ENCODE measurements at places on chromosomes 4 and X.

DNA sequence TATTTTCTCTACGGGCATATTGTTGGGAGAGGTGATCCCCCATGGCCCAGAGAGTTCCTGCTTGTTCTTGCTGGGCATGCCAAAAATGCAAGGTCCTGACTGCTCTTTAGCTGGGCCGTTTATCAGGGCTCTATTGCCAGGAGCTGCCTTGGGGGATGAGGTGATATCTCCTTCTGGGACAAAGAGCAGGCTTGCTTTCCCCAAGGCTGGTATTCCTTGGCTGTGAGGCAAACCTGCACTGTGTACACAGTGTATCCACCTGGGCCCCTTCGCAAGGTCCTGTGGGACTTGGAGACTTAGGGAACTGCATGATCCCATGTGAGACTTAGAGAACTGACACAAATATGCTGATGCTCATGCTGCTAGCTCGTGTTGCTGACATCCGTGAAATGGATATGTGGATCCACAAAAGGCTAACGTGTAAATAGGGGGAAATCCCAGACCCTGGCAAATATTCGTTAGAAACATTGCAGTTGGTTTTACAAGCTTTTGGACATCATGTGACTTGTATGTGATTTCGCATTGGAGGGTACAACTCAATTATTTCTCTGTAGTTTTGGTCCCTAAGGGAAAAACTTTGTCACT, 24.4 kb upstream of the ZFX start:
- DNase-seq = no peak

DNA sequence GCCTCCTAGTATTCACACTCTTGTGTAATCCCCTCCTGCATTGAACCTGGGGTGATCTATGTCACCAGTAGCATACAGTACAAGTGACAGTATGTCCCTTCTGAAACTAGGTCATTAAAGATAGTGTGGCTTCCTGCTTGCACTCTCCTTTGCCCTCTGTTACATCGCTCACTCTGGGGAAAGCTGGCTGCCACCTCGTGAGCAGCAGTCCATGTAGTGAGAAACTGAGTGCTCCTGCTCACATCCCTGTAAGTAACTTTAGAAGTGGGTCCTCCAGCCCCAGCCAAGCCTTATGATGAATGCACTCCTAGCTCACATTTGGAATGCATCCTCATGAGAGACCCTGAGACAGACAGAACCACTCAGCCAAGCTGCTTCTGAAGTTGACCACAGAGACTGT, 89.8 kb upstream of the TNIP3 start:
- no peak for DNase-seq

DNA sequence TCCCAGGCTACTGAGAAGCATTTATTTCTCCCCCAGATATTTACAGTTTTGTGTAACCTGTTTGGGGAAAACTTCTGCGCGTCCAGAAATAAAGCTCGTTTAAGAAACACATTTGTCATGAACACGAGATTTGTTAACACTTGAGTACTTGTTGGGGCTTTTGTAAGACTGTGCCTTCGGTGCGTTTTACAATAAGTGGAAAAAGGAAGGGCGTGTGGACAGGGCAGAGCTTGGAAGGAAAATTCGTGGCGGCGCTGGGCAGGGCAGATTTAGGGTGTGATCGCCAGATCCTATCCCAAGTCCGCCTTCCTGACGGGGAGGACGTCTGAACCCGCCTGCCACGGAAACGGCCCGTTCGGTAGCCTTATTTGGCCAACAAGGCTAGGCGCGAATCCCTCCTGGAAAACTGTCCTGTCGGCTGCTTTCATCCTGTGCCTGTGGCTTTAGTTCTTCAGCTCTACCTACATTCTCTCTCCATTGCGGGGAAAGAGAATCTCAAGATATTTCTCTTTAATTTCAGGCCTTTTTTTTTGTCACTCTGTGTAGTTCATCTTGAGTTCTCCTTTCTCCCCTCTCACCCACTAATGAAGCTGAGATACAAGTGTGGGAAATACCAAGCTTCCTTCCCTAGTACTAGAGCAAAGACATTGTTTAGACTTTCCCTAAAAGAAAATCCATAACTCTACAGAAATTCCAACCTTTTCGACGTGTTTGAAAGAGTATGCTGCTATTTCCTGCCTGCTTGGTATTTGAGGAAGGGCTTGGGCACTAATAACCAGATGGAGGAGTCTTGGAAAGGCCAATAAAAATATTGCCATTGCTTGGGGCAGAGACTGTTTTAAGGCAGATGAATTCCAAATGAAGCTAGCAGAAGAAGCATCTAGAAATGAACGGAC, 982 bp downstream of the PDLIM5 start:
- DNase-seq = peak; percentile 88

GRCh38 chrX:10045327-10046000, 78.3 kb downstream of the CLDN34 start:
- peak; percentile 60 for DNase-seq

DNA sequence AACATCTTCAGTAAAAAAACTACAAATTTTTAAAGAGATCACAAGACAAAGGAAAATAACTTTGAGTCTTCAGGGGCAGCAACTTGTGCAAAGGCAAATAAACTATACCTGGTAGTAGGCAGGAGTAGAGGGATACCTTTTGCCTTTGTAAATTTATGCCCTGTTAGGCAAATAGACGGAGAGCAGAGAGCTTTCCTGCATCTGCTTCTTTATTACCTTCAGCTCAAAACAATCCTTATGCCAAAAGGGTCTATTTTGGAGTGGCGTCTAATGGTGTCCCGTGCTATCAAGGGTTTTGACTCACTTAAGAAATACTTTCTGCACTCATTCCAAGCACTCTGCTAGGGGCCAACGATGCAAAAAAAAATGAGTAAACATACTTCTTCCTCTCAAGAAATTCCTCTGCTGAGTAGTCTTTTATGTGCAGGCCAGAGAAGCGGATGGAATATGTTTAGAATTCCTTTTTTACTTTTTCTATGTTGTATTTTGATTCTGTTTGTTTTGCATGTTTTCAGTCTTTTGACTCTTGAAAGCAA, 131.9 kb downstream of the ANXA5 start:
- DNase-seq = no peak

- DNase-seq = no peak
These were observed 17.6 kb downstream of the BLOC1S4 start for GRCh38 chr4:6733358-6734164.

- no peak for DNase-seq
These were observed 76.2 kb downstream of the STARD8 start for GRCh38 chrX:68723491-68724155.

GRCh38 chr4:58477950-58478349, 1367.8 kb upstream of the IGFBP7 start:
- no peak for DNase-seq

DNA sequence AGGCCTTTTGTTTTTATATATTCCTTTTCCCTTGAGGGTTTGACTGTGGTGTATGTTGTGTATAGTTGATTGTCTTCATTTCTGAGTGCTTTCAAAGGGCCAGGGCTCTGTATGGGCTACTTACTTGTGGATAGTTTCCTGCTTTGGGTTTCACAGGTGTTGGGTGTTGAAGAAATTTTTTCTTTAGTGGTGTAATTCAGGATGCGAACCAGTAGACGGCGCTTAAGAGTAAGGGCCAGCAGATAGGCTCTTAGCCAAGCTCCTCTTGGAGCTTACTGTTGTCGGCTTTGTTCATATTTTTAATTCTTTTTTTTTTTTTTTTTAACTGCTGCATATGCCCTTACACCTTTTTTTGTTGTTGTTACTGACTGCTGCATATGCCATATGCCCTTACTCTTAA, 276.3 kb upstream of the GALNT7 start:
- DNase-seq = no peak

DNA sequence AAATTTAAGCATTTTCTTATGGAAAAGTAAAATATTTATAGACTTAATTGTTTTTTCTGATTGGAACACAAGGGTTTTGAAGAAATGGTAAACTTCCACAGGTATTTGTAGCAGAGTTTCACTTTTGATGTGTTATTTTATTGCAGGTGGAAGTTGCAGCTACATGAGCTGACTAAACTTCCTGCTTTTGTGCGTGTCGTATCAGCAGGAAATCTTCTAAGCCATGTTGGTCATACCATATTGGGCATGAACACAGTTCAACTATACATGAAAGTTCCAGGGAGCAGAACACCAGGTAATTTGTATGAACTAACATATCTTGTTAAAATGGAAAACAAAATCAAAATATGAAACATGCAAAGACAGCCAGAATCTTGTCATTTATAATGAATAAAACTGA, 117.4 kb downstream of the DIPK2B start:
- DNase-seq = no peak

- DNase-seq = no peak
These were observed 27.3 kb upstream of the CDKN2AIP start for GRCh38 chr4:183416879-183417755.

GRCh38 chr4:70153937-70154336, at the start of gene PRR27:
Gene PRR27 (plus strand): TSS chr4:70154237. CDS start chr4:70154376, 139 bp downstream.
- DNase-seq = no peak

DNA sequence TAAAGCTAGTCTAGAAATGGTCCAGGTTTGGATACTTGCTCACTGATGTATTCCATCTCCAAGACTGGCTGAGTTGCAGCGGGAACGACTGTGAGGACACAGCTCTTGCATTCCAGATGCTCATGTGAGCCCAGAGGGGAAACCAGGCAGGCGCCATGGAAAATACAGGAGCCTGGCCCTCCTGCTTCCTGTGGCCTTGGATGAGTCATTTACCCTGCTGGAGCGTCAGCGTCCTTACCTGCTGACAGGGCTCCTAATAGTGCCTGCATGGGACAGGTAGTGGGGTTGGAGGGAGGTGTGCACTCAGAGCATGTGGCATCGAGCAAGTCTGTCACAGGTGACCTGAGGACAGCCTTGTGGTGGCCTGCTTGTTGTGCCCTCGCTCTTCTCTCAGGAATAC, 69.4 kb downstream of the NSG1 start:
- no peak for DNase-seq

GRCh38 chr4:74724979-74725378, 69.3 kb downstream of the BTC start:
- no peak for DNase-seq

GRCh38 chrX:150364347-150365050, 1.4 kb downstream of the MAMLD1 start:
- peak; percentile 45 for DNase-seq

DNA sequence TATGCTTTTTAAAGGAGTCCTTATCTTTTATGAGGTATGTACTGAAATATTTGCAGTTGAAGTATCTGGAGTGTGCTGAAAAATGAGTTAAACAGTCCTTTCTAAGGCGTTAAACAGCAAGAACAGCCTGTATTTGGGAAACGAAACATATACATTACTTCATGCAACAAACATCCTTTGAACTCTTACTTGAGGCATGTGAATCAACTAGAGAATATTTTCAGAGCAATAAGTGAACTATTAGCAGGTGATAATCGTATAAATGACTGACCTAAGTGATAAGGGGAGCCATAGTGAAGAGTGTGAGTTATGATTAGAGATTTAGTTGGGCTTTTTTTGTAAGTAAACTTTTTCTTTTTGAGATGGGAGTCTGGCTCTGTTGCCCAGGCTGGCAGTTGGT, 45.9 kb upstream of the RHOH start:
- DNase-seq = no peak

- no peak for DNase-seq
These were observed 708.9 kb downstream of the IL1RAPL1 start for GRCh38 chrX:29295987-29296680.

DNA sequence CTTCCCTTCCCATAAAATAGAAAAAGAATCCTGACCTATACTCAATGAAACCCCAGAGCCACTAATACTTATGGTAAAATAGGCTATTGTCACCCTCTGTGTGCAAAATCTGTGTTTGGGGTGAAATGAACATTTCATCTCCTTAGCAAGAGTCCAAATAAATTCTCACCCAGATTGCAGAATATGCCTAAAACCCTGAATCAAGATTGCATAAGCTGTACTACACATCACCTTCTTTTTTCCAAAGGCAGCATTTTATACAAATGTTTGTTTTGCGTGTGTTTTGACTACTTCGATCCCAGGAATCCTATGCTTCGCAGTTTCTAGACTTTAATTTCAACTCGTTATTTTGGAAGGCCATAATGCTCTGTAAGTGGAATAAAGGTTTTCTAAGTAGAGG, 12.2 kb upstream of the HADH start:
- no peak for DNase-seq

DNA sequence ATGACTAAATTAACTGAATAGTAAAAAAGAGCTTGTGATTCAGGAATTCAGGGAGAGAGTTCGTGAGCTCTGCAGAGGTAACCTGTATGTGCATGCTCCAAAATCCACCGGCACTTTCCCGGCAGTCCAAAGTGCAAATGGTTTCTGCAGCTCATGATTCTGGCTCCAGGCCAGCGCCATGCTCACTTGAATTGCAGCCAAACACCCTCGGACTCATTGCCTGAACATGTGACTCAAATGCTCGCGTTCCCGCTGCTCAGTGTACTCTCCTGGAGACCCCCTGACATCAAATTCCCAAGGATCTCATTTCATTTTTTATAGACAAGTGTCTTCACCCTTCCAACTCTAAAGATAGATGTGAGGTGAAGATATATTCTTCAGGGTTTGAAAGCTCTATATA, 44.1 kb upstream of the SH3RF1 start:
- peak; percentile 81 for DNase-seq

DNA sequence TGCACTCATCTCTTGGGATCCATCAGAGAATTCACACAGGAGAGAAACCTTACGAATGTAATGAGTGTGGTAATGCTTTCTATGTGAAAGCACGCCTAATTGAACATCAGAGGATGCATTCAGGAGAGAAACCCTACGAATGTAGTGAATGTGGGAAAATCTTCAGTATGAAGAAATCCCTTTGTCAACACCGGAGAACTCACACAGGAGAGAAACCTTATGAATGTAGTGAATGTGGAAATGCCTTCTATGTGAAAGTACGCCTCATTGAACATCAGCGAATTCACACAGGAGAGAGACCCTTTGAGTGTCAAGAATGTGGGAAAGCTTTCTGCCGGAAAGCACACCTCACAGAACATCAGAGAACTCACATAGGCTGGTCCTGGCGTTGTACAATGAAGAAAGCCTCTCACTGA, 42.8 kb downstream of the ZNF157 start:
- no peak for DNase-seq

DNA sequence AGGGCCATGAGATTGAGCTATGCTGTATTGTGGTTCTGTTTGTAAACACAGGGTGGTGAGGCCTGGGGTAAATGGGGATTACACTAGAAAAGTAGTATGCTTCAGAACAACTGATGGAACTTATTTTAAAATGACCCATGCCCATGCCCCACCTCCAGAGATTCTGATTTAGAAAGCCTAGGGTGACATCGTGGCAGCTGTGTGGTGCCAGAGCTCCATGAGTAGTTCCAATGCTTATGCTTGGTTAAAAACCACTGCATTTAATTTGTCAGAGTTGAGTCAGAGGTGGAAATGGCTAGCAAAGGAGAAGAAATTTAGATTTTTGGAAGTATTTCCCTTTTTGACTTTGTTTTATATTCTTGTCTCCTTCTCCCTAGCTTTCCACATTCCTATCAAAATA, 63.4 kb upstream of the PDE5A start:
- DNase-seq = peak; percentile 18

DNA sequence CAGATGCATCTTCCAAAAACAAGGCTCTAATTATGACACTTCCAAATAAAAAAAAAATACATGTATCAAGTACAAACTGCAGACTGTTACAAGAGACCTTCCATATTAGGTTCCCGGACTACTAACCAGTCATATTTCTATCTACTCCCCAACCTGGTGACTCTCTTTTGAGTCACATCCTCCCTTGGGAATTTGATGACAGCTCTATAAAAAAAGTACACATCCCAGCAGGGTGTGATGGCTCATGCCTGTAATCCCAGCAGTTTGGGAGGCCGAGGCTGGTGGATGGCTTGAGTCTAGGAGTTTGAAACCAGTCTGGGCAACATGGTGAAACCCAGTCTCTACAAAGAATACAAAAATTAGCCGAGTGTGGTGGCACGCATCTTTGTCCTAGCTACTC, 14.9 kb downstream of the RPGR start:
- no peak for DNase-seq

- no peak for DNase-seq
These were observed 17.2 kb upstream of the MSL3 start for GRCh38 chrX:11740794-11741193.
